ENCODE measurements at places on chromosomes 1 and 21.
A peak's percentile ranks its signal among the peaks of the same experiment; 100 is the strongest.

GRCh38 chr1:27513528-27513927, 23.6 kb upstream of the WASF2 start:
- DNase-seq: no peak

- no peak for DNase-seq
Observed at GRCh38 chr1:85584264-85584781, 3.8 kb downstream of the CCN1 start.

- no peak for DNase-seq
Observed at GRCh38 chr1:229117664-229118300, 153.1 kb upstream of the RAB4A start.

GRCh38 chr1:82542766-82543165, 742.0 kb downstream of the ADGRL2 start:
- no peak for DNase-seq

GRCh38 chr1:233443040-233443760, 115.7 kb downstream of the MAP3K21 start:
- DNase-seq: peak; percentile 34

GRCh38 chr21:19433623-19434022, 1030.0 kb upstream of the TMPRSS15 start:
- DNase-seq: no peak

DNA sequence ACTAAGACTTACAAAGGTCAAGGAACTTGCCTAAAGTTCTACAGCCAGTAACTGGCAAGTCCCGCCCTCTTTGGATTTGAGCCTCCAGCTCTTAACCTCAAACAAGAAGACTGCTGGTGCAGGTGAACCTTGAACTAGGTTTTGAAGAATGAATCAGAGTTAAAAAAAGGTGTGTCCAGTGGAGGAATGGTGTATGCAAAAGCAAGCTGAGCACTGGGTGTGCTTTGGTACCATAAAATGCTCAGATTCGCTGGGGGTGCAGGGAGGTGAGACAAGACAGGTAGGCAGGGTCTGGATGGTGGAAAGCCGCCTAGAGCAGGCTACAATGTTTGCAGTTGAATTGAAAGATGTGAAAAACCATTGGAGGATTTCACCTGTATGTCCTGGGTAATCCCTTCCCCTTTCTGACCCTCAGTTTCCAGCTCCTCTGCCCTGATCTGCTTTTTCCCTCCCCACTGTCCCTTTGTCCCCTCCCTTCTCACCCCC, 39.8 kb downstream of the FOXD2 start:
- DNase-seq: no peak

DNA sequence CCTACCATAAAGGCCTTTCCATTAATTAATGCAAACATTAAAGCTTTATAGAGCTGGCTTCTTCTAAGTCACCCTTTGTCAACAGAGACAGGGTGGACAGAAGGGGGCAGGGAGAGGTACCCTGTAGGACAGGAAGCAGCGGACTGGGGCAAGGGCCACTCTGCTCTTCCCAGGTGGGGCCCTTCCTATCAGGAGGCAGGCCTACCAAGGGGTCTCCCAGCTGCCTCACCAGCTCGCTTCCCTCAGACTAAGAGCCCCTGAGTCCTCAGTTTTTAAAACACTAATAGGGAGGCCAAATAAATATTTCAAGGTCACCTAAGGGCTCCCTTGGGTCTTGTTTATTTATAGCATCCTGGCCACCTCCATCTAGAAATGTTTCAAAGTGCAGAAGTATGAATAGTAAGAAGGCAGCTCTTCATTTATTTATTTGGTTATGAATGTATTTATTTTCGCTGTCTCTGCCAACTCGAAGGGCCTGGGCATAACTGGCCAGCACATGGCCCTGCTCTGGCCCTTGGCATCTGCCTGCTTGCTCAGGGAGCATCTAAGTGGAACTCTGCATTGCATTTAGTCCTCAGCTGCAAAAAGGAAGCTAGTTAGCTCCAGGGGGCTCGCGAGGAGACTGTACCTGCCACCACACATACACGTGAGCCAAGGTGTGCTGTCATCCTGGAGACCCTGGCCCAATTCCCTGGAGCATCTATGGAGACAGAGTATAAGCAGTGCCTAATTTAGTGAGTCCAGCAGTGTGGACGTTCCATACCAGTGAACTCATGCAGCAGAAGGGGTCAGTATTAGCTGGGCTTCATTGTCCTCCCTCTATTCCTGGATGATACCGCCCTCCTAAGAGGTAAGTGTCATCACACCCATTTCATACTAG, 395.1 kb upstream of the VAMP3 start:
- DNase-seq: no peak

GRCh38 chr1:32256473-32257226, 5.6 kb downstream of the LCK start:
- no peak for DNase-seq

DNA sequence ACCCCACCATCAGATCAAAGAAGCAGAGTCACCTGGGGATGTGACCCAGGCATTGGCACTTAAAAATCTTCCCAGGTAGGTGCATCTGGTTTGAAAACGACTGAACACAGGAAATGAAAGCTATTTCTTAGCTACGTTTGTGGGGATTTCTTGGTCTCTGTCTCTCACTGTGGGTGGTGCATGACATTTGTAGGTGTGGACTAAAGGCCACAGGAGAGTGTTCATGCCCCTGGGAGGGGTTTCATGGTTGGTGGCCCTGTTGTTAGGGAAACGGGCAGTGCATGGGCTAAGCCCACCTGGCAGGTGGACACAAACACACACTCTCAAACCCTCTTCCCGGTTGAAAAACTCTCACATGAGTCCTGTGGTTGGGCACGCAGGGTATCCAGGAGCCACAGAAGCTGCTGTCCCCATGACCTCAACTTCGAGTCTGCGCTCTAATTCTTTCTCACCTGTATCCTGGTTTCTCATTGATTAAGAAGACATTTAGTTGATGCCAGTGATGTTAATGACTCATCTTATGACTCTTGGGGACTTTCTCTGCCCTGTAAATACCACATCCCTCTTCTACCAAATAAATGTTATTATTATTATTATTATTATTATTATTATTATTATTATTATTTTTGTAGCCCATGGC, 119.4 kb downstream of the MRPS6 start:
- no peak for DNase-seq

DNA sequence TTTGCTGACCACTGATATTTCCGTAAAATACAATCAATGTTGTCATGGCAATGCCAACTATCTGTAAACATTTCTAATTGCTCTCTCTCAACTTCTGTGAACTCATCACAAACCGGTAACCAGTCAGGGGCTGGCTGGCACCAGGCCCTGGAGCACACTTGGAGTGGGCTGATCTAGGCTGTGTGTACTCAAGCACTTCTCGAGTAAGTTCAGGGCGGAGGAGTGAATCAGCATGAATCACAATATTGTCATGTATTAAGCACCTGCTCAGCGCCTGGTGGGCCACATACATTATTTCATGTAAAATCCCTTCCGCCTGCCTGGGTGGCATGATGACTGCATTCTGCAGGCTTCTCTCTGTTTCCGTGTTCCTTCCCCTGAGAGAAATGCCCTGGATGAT, 212.4 kb downstream of the FOXD2 start:
- DNase-seq: peak; percentile 28

DNA sequence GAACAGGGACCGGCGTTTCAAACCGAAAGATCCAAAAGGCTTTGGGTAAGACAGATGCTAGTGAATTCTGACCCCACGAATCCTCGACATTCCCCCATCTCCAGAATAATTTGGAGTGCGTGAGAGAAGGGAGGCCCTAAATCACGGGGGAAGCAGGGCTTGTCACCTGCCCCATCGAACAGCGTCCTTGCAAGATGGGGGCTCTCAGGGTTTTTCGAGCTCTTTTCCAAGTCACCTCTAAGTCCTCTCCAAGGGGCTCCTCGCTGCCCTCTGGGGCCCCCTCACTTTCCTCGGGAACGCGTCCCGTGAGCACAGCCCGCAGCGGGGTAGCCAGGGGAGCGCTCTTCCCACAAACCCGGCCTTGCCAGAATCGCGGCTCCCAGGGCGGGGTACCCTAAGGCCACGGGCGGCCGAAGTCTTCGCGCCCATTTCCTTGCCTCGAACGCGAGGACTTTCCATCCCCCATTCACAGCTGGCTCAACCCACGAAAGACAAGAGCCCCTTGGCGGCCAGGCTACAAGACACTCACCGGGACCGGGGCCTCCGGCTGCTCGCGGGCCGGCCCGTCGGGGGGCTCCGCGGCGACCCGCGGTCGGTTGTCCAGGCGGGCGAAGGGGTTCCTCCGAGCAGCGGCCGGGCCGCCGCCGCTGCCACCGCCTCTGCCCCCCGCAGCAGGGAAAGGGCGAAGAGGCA, 546 bp downstream of the DONSON start:
- peak; percentile 34 for DNase-seq

GRCh38 chr1:216742625-216743024, 19.4 kb upstream of the ESRRG start:
- DNase-seq: no peak

DNA sequence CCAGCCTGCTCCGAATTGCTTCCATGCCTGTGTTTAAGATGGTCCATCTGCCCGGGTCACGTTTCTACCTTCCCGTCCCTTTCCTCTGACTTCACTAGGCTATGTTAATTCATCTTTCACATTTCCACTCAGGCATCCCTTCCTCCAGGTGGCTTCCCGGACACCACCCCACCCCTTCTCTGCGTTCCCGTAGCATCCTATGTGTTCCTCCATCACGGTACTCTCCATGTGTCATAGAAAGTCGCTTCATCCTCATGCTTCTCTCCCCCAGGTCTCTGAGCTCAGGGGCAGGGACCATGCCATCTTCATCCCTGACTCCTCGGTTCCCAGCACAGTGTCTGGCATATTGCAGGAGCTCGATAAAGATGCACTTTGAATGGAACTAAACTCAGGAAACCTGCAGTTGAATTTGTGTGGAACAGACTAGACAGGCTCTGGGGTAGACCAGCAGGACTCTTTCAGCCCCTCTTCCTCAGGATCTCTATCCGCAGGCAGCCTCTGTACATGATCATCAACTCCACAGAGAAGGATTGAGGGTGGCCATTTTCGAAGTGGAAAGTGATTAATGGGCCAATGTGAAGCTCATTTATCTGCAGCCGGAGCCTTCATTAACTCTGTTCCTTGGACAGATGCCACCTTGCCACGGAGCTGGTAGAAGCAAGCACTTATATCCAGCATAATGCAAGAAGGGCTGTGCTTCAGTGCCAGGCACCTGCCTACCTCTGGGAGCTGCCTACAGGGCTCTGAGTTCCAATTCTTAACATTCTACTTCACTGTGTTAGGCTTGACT, 9.1 kb downstream of the C1orf226 start:
- no peak for DNase-seq

DNA sequence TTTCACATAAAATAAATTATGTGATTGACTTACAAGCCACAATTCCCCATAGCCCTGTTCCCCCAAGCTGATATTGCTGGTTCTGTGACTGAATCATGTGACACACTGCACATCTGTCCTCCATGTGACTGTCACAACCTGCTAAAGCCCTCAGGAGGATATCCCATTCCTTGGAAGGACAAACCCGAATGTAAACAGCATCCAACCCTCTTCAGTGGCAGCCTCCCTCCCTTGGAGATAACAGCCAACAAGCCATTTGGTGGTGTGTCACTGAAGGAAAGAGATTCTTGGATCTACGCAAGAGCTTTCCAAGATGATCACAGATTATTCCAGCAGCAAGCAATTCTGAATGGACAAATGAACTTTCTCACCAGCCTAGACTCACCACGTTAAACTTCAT, 153.9 kb upstream of the TIAM1 start:
- no peak for DNase-seq

- no peak for DNase-seq
Observed at GRCh38 chr1:94324178-94324544, 86.8 kb upstream of the ARHGAP29 start.

GRCh38 chr1:154661110-154661509, 53.1 kb upstream of the ADAR start:
- DNase-seq: no peak

- DNase-seq: no peak
Observed at GRCh38 chr1:180594723-180595122, 36.0 kb downstream of the OVAAL start.

DNA sequence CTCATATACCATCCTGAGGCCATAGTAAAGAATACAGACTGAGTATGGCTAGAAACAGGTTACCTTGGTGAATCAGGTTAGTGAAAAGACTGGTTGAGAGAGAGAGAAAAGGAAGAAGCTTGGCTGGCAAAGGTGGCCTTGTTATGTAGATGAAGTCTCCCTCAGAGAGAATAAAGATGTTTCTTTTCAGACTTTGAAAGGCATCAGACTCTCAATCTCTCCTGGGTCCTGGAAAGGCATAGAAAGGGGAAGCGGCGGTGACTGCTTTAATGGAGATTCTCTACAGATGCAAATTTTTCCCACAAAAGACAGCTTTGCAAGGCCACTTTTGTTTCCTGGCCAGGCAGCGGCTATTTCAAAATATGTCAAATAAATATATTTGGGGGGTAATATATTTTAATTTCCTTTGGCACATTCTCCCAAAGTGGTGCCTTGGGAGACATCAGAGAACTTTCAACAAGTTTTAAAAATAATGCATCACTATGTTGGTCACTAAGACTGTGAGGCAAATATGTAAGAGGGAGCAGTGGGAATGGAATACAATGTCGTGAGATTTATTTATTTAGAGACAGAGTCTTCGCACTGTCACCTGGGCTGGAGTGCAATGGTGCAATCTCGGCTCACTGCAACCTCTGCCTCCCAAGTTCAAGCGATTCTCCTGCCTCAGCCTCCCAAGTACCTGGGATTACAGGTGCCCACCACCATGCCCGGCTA, 46.1 kb downstream of the NPHS2 start:
- DNase-seq: no peak

GRCh38 chr21:19565587-19565986, 1162.0 kb upstream of the TMPRSS15 start:
- DNase-seq: no peak

GRCh38 chr1:33876970-33877650, 13.2 kb downstream of the HMGB4 start:
- DNase-seq: peak; percentile 29

GRCh38 chr1:218702775-218703174, 357.6 kb downstream of the TGFB2 start:
- DNase-seq: no peak

DNA sequence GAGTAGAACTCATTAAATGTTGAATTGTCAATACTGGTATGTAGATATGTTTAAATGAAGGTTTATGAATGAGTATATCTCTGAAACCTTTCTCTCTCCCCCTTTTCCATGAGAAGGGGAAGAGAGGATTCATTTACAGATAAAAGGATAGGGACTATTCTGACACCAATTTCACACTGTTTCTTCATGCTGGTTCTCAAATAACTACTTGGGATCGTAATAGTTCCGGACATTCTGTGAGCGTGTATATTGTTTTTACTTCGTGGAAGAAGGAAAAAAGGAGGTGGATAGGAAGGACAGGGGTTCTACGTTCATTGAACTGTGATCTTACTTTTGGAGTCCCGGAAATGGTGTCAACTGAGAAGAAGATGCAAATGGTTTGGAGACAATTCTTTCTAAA, 284.2 kb downstream of the GRIK1 start:
- DNase-seq: no peak

- no peak for DNase-seq
Observed at GRCh38 chr1:227922501-227923352, 25.0 kb downstream of the WNT9A start.

- no peak for DNase-seq
Observed at GRCh38 chr1:27127419-27127818, 27.5 kb downstream of the SLC9A1 start.

Measured in T1000 (cell line).